ENCODE measurements at places on chromosomes 16 and 17.

DNA sequence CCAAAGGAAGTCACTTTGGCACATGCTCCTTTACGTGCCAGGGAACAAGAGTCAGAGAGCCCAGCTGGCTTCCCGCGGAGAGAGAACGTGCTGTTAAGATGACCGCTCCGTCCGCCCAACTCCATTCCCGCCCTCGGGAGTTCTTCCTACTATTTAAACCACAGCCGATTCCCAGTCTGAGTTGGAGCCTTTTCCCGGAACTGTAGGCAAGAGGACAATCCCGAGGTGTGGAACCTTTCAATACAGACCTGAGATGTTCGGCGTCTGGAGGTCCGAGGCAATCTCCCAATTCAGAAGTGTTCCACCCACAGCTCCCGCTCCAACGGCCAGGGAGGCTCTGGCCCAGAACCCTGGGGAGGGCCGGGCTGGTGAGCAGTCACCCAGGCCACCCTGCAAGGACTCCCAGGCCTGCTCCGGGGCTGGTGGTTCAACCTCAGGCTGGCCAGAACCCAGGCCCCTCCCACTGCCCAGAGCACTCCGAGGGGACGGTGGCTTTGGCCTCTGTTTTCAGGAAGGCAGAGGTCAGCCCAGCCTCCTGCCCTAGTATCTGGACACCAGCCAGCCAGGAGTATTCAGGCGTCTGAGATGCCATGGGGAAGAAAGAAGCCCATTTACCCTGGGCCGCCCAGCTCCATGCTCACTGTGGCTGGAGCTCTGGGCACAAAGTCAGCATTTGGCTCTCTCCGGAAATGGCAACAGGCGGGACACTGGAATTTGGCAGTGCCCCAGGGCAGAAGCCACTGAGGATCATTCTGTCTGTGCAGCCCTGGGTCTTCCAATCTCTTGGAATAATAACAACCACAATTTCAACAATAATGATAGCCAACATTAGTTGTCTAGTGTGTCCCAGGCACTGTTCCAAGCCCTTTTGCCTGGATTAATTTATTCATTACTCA lies 21.4 kb downstream of the EMP2 start:
- no peak for DNase-seq

DNA sequence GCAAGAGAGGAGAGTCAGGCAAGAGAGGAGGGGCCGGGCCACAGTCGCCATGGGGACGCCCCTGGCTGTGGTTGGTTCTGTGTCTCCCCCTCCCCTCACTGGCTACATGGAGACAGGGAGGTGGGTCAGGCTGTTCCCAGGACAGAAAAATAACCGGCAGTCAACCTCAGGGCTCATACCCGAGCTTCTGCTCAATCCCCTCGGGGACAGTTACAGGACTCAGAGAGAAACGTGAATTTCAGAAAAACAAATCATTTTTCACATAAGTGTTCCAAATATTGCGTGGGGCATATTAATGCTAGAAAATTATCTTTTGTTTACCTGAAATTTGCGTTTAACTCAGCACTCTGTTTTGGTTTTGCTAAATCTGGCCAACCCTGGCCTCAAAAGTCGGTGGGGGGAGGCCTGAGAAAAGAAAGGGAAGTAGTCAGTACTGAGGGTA lies 22.2 kb upstream of the CPSF4L start:
- no peak for DNase-seq

GRCh38 chr17:41308251-41308917 lies 725 bp downstream of the KRTAP16-1 start:
- peak; percentile 79 for DNase-seq

- DNase-seq = no peak
Observed at GRCh38 chr16:86798247-86799041, 220.1 kb downstream of the FOXL1 start.
